ENCODE measurements at places on chromosomes 11 and 22.

DNA sequence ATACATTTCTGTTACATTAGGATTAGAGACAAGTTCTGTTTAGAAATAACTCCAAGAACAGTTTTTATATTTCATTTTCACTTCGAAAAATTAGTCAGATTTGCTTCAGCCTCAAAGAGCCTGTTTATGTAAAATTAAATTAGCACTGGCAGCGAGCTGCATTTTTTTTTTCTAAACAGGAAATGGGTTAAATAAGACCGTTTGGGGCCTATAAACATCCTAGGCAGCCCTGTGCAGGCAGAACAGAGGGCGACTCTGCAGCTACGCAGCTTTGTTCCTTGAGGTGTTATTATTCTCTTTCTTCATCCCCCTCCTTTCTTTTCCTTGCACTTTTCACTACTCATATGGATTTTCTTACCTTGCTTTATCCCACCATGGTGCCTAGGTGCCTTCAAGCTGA lies 48.7 kb downstream of the CWC15 start:
- DNase-seq: no peak

- no peak for DNase-seq
These were observed 904 bp downstream of the SLC35F2 start for GRCh38 chr11:107857550-107858216.

- DNase-seq: no peak
These were observed 72.2 kb downstream of the LINC01488 start for GRCh38 chr11:69553416-69554357.

DNA sequence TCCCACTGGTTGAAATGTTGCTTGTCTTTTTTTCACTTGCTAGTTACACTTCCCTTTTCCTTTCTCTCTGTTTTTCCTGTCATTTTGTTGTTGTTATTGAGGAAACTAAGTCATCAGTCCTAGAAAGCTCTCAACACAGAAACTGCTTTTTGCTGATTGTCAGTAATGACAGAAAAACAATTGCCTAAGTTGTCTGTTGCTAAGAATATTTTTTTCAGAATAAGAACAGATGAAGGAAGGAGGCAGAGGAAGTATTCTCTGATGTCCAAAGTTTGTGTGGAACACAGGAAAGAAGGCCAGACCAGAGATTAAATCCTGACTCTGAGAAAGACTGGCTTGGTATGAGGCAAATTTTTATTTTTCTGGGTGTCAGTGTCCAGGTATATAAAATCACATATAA lies 163.3 kb downstream of the CASP12 start:
- no peak for DNase-seq

GRCh38 chr22:48738204-48738980 lies 1089.3 kb downstream of the BRD1 start:
- no peak for DNase-seq

DNA sequence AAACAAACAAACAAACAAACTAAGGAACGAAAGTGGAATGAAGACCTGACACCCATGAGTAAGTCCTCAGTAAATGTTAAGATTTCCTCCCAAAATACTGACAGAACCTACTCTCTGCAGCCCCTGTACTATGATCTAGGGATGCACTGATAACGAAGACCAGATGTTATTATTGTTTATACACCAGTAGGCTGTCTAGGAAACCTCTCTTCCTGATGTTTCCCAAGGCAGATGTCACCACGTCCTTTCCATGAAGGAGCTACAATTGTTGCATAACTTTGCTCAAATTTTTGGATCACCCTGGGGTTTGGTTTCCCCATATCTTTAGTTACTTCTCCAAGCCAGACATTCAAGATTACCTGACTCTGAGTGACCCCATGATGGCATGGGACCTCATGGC lies 340.7 kb downstream of the MIAT start:
- no peak for DNase-seq

- no peak for DNase-seq
These were observed 4.2 kb downstream of the THYN1 start for GRCh38 chr11:134248910-134249480.

DNA sequence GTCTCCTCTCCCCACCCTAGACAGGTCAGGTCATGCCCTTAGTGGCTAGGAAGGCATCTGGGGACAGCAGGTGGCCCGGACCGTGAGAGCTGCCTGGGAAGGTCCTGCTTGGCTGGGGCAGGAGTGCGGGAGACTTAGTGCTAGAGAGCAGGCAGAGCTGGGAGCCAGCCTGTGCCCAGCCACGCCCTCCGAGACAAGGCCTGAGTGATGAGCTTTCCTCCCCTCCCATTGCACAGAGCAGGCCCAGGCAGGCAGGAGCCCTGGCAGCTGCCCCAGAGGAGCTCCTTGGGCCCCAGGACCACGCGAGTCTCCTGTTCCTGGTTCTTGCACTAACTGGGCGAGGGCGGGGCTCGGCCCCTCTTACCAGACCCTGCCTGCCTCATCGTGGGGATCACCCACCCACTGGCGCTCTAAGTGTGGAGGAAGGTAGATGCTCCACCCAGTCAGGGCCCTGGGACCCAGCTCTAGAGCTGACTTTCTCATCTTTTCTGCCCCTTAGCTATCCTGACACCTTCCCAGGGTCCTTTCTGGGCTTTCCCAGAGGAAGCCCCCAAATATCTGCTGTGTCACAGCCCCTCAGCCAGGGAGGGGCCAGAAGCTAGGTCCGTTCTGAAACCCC lies 44.9 kb downstream of the MACROD1 start:
- no peak for DNase-seq

- no peak for DNase-seq
These were observed 31.8 kb upstream of the RAPSN start for GRCh38 chr11:47480762-47481161.

- DNase-seq: no peak
These were observed 14.2 kb upstream of the APOA1 start for GRCh38 chr11:116851626-116852025.

DNA sequence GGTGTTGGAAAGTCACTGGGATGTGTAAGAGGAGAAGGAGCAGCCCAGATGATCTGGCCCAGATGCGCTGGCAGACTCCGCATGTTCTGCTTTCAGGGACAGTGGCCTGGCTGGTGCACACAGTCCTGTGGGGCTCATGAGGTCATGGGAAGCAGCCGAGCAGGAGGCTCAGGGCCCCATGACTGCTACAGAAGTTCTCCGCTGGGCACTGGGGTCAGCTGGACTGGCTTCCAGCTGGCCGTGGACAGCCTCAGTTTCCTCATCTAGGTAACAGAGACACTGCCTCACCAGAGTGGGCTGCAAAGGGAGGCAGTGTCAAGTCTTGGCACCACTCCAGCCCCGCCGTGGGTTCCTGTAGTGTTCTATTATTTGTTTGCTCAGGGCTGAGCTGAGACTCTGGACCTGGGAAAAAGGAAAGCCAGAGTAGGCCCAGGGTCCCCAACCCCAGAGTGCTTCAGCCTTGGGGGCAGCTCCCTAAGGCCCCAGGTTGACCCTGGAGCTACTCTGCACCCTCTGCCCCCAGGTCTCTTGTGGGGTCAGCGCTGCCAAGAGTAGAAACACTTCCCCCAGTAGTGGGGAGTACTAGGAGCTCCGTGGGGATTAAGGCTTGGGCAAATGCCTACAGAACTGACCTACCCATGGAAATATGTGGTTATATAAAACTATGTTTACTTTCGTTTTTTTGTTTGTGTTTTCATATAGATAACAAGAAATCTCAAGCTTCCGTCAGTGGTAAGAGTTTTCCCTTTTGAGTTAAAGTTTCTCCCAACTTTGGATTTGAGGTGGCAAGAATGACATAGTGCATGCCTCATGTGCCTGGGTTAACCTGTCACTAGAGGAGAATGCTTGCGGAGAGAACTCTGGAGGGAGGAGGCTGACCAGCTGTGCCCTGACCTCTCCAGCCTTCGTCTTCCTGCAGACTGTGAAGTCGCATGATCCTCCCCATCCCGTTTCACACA lies 45.3 kb downstream of the MED15 start:
- no peak for DNase-seq

GRCh38 chr22:29307596-29308147 lies 1.2 kb downstream of the GAS2L1 start:
- DNase-seq: no peak

DNA sequence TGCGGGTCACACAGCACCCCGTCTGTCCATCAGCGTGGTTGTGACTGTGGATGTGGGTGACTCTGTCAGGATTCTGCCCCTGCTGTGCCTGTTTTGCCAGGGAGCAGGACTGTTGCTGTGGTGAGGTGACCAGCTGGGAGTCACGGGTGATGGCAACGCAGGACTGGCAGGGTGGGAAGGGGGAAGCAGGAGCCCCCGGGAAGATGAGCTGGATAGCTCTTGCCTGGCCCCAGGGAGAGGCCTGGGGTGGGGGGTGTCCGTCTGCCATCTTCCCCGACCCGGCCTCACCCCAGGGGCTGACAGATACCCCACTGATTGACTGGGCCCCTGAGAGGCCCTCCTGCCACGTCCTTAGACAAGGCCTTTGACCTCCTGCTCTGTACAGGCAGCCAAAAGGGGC lies 34.3 kb upstream of the TSPAN18 start:
- no peak for DNase-seq

DNA sequence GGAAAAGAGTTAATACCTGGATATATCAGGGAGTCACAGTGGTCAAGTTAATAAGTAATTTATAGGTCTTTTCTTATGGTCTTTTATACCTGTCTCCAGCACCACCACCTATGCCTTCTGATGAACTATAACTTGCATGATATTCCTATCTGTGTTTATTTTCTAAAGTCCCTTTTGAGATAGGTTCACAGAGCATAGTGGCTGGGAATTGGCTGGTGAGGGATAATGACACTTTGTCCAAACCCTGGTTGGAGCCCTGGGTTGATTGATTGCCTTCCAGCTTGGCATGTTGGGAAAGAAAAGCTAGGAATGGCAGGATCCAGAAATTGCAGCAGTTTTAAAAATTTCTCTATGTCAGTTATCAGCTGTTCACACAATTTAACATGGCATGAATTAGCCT lies 23.2 kb downstream of the HIPK3 start:
- DNase-seq: no peak

- peak; percentile 93 for DNase-seq
These were observed 4.2 kb upstream of the FXYD2 start for GRCh38 chr11:117828611-117829368.
